NCI-H2081 (cell line): ENCODE measurements at places on chromosomes 7 and 10.

- DNase-seq, result no peak
Measured at GRCh38 chr10:44757551-44758205, 153.5 kb upstream of the TMEM72 start.

GRCh38 chr10:125543796-125544195, 139.2 kb downstream of the TEX36 start:
- no peak for DNase-seq

DNA sequence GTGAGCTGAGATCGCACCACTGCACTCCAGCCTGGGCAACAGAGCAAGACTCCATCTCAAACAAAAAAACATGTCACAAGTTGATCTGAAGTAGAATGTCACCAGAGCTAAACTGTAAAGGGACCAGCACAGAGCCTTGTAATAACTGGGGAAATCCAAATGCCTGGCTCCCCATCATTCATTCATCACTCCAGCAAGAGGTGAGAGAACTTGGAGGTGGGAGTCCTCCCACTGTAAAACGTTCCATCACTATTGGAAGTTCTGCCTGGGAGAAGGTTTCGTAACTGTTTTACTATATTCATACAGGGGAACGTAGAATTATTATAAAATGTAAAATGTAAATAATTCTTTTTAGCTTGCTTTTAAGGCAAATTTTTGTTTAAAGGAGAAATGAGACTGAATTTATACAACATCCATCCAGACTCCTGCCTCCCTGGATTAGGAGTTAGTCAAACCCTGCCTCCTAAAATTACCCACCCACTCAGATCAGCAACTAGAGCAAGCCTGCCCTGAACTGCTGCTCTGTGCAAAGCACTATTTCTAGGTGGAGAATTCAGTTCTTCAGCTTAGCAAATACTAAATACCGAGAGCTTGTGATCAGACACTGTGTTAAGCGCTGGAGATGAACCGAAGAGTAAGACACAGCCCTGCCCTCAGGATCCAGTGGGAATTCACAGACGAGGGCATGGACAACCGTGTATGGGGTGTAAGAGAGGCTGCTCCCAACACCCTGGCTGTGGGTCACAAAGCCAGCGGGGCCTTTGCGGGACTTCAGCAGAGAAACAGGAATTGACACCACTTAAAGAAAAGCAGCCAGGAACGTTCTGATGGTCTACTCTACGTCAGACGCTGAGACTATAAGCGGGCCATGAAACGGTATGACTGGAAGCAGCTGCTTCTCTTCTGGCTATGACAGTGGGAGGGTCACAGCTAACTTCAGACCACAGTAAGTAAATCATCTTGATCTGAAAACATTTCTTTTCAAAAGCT, 208.3 kb downstream of the ZMYND11 start:
- DNase-seq, result no peak

DNA sequence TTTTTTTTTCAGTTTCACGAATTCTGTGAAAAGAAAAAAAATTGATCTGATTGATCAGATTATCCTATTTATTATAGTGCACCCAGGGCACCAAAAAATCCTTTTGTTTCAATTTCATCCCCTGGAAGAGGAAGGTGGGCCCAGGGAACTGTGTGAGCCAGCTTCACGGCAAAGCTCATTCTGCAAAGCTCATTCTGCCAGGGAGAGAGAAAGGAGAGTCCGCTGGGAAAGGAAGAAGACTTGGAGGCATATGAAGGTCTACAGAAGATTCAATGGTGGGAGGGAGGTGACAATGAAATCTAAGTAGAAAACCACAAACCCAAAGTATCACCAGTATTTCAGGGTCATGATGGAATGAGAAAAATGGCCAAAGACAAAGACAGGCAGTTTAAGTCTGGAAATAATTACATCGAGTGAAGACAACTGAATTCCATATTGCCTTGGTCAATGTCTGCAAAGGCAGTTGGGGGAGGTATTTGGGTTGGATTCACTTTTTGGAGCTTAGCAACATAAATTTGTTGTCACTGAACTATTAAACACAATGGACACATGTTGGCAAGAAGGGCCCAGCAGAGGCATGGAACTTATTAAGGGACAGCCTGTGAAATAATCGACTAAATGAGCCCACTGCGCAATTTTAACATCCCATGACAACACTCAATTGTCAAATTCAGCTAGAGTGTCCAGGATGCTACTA, 587.8 kb upstream of the MKI67 start:
- no peak for DNase-seq

GRCh38 chr10:89355394-89355931, 22.4 kb upstream of the IFIT1B start:
- no peak for DNase-seq

DNA sequence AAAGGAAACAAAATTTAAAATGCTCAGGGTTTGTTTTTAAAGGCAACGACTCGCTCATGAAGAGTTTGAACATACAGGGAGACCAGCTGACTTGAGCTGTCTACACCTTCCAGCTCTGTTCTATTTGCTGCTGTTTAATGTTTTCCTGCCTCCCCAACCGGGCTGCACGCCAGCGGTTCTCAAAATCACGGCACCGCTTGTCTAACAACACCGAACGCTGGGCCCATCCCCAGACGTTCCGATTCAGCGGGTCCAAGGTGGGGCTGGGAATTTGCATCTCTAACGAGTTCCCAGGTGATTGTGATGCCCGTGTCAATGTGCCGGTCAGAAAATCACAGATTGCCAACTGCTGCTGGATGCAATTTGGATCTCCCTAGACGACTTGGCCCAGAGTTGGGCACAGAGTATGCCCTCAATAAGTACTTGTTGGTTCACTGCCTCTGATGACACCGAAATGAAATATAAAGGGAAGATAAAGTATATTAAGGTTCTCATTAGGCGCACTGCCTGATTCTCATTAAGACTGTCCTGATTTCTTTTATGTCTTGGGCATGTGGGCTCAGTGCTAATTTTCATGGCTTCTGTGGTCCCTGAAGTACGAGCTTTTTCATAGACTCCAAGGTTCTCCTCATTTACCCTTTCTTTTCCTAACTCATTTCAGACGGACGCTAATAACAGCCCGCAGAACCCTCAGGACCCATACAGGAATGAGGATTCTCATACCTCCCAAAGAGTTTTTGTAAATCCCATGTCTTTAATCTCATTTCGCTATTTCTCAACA, 28.5 kb downstream of the CELF2 start:
- peak; percentile 62 for DNase-seq

GRCh38 chr10:63128443-63128842, 4.7 kb upstream of the NRBF2 start:
- no peak for DNase-seq

- DNase-seq, result no peak
Measured at GRCh38 chr10:43922335-43923280, 273.9 kb upstream of the ZNF32 start.

DNA sequence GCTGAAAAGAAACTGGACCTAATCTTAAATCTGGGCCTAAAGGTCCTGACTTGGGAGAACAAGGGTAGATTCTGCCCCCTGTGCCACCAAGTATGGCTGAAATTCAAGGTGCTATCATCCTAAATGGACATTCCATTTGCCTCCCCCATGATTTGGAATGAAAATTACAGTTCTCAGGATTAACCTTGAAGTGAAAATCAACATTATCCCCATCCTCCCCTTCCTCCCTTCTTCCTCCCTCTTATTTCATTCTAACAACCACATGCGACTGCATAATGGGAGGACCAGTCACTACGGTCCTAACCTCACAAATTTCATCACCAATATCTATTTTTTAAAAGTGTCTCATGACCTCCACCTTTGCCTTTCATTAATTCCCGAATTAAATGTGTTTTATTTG, 62.1 kb downstream of the SEMA3C start:
- no peak for DNase-seq

DNA sequence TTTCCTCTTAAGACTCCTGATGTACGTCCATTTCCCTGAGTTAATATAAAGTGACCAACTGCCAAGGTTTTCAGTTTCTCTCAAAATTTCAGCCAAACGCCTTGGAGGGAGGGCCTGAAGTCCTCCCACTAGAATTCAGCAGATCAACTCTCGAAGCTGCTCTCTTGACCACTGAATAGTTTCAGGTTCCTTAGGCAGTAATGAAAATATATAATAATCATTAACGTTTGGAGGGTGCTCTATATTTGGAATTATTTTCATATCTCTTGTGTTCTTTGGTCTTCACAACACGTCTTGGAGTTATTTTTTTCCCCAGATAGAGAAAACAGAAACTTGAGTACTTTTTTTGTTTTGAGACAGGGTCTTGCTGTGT, 123.6 kb upstream of the SFMBT2 start:
- no peak for DNase-seq

DNA sequence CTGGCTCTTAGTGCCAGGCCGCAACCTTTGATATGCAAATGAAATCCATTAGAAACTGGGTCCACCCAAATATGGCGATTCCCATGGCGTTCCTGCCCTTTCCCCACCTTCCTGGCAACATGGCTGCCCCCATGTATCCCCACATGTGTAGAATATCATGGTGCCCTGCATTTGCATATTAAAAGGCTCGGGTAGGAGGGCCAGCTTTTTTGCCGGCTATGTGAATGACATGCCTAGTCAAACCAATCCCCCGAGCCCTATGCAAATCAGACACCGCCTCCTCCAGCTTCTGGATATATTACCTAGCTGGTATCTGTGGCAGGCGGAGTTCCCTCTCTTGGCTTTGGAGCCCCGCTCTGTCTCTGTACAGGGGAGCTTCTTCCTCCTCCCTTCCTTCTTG, 18.3 kb downstream of the MMS19 start:
- peak; percentile 1 for DNase-seq

GRCh38 chr10:14712991-14713424, 61.7 kb downstream of the FAM107B start:
- no peak for DNase-seq

DNA sequence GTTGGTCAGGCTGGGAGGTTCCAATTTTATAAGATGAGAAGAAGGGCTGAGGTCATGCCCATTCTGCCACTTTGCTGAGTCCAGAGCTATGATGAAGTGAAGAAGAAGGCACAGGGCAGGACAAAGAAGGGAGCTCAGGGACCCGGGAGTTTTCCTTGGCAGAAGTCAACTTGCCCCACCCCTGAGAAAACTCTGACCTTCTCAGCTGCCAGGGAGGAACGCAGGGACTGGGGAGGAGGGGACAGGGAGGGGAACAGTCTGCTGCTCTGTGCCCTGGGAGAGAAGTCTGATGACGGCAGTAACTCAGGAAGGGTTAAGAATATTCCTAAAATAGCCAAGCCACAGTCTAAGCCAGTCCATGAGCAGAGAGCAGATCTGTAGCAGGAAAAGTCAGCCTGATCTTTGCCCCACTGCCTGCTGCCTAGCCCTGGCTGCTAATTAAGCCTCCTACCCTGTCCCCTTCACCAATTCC, 11.7 kb downstream of the ADIRF start:
- no peak for DNase-seq

DNA sequence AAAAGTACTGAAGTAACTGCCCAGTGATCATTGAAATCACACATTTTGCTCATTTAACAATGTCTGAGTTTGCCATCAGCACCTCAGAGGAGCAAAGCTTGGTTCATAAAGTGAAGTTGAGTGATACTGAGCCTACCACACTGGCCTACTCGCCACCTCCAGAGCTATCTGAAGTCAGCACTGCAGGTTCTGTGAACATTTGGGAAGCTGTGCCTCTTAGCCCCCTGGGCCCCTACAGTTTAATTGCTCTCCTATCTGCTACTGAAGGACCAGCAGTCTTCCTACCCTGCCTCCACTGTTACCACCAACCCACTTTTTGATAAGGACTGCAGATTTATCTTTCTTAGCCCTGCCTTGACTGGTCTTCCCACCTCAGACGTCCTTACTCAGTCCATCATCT, 2.0 kb upstream of the SEMA4G start:
- DNase-seq, result no peak

- DNase-seq, result no peak
Measured at GRCh38 chr7:33814400-33814799, 90.9 kb upstream of the BMPER start.

DNA sequence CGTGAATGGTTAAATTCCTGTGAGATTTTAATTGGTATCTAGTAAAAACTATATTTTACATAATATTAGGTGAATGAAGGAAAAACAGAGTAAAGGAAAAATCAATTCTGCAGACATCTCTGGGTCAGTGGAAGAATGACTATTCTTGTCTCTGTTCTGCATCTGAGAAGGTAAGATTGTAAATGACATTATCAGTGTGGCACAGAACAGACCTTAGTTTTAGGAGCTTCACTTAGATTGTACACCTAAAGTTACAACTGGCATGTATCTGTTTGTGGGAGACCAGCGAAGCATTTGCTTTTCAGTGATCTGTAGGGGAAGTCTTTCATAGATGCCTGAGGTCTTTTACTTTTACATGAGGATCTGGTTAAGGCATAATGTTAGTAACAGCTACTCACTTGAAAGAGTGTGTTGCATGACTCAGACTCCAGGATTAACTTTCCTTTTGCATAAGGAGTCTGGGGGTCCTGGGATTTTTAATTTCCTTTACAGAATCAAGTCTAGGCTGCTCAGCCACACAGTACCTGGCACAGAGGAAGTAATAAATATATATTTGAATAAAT, 56.2 kb downstream of the JMJD1C start:
- DNase-seq, result no peak

GRCh38 chr10:89241026-89241425, 10.5 kb downstream of the LIPA start:
- no peak for DNase-seq

GRCh38 chr7:40401406-40401805, 266.6 kb downstream of the SUGCT start:
- DNase-seq, result no peak

DNA sequence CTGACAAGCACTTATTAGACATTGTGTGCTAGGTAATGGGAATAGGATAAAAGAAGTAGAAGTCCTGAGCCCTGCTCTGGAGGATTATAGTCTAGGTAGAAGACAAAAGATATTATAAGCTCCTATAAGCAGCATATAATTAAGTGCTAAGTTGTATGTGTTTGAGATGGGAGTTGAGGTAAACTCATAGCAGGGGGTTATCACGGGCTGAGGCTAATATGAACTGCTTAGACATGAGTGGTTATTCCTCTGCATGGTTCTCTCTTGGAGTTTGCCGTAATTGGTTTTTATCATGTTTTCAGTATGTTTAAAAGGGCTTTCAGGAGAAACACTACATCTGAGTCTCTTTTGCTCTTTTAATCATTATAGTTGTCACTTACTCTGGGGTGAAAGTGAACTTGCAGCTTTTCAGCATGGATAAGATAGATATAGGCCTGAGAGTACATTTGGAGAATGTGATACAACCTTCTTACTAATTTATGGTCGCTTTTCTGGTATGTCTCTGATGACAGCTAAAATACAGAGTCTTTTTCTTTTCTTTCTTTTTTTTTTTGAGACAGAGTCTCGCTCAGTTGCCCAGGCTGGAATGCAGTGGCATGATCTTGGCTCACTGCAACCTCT, 39.0 kb downstream of the SMNDC1 start:
- no peak for DNase-seq

- DNase-seq, result peak; percentile 58
Measured at GRCh38 chr10:114470956-114471905, 66.9 kb upstream of the AFAP1L2 start.

DNA sequence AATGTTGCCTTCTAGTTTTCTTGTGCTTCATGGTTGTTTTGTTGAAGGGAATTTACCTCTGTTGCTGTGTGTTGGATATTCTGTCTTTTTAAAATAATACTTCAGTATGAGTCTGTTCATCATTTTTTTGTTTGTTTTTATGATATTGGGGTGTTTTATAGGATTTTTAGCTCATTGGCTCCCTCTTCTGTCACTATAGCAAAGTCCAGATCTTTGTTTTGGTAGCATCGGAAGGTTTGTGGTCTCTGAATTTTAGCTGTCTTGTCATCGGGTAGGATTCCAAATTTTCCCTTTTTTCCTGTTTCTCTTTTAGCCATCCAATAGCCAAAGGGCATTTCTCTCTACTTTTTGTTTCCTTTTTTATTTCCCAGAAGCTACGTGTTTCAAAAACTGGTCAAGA, 91.4 kb downstream of the EXOC4 start:
- no peak for DNase-seq
